ENCODE measurements at places on chromosomes 1 and 21.

DNA sequence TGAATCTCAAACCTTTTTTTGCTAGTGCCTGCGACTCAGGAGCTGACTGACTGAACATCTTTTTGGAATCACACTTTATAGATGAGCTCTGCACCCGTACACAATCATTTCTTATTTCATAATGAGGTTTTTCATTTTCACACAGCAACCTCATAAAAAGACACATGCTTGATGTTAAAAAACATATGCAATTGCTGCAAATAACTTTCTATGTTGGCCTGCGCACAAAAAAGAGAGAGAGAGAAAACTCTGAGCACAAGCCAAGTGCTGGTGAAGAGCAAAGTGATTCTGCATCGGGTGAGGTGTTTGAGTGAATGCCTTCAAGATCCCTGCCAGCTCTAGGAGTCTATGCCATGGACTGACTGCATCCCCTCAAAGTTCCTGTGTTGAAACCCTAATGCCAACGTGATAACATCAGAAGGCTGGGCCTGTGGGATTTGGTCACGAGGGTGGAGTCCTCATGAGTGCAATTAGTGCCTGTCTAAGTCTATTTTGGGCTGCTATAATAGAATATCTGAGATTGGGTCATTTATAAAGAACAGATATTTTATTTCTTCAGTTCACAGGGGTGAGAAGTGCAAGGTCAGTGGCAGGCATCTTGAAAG is 36.6 kb downstream of the C1orf87 start:
- no peak for DNase-seq

- DNase-seq = no peak
These were observed 297.3 kb downstream of the NFIA start for GRCh38 chr1:61379693-61380092.

DNA sequence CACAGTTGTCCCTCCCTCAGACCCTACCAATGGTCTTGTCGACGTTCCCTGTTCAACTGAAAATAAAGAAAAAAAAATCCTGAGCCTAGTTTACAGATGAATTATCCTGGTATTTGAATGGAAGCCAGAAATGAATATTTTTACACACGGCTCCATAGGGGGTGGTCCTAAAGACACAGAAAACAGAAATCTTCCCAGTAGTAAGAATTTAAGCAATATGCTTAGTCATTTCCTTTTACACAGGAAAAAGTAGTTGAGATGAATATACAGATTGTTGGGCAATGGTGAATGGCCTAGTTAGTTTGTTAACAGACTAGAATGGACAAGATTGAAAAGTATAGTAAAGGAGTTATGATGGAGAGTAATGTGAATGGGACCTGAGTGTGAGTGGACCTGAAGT is 67.4 kb downstream of the RGS18 start:
- no peak for DNase-seq

GRCh38 chr1:104463126-104463697 is 713.5 kb downstream of the AMY1C start:
- DNase-seq = no peak
